ENCODE measurements at places on chromosomes 11 and 22. TPM values are rescaled to one million over a fixed set of nuclear protein-coding genes. Genes with fewer than 3 reads are reported as not detected.

DNA sequence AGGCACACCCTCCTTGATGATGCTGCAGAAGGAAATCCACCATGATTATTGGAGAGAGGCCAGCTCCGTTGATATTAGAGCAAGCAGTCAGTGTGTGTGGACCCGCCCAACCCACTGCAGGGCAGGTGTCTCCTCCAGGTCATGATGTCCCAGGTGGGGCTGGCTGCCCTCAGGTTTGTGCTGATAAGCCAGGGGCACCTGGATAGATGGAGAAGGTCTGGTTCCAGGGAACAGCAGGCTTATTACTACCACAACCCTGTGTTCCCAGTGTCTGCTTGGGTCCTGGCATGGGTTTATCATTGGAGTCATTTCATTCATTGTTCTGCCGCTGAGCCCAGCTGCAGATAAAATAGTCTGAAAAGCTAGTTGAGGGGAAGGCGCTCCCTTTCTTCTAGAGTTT is 181.1 kb upstream of the NECTIN1 start:
- DNase-seq: no peak

TSKU gene
- total RNA-seq: 23.5 TPM

- peak; percentile 83 for DNase-seq
Observed at GRCh38 chr22:44685384-44686056, 16.5 kb upstream of the PRR5 start.

- no peak for DNase-seq
Observed at GRCh38 chr11:43145653-43146052, 166.1 kb upstream of the API5 start.

VWA5A gene
- total RNA-seq: 6.6 TPM

- DNase-seq: no peak
Observed at GRCh38 chr11:45423475-45424120, 137.5 kb upstream of the SYT13 start.

CDK2AP2 gene
- total RNA-seq: 13.4 TPM

SLC22A9 gene
- not detected for total RNA-seq
